ENCODE measurements at places on chromosomes 1 and 21.
A peak's percentile ranks its signal among the peaks of the same experiment; 100 is the strongest.

DNA sequence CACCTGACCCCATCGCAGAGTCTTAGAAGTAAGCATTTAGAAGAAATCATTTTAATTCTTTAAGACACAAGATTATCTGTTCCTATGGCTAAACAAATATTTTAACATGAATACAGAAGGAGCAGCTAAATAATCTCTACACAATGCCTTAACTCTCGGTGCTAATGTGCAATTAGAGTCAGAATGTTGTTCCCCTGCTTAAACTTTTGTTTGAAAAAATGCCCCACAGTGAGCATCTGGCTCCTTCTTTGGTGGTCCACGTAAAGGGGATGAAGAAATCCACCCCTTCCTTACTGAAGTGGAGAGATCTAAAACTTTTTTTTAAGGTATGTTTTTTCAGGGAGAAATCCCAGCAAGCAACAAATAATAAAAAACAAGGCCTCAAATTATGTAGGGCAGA, 55.2 kb downstream of the SLC45A1 start:
- DNase-seq: no peak

DNA sequence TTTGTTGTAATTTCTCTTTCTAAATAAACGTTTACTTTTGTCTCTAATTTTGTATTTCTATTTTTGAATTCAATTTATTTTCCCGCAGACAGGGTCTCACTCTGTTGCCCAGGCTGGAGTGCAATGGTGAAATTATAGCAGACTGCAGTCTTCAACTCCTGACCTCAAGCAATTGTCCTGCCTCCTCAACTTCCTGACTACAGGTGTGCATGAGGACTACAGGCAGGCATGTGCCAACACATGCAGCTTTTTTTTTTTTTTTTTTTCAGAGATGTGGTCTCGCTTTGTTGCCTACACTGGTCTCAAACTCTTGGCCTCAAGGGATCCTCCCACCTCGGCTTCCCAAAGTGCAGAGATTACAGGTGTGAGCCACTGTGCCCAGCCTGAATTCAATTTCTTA, 36.7 kb upstream of the IL20 start:
- no peak for DNase-seq

DNA sequence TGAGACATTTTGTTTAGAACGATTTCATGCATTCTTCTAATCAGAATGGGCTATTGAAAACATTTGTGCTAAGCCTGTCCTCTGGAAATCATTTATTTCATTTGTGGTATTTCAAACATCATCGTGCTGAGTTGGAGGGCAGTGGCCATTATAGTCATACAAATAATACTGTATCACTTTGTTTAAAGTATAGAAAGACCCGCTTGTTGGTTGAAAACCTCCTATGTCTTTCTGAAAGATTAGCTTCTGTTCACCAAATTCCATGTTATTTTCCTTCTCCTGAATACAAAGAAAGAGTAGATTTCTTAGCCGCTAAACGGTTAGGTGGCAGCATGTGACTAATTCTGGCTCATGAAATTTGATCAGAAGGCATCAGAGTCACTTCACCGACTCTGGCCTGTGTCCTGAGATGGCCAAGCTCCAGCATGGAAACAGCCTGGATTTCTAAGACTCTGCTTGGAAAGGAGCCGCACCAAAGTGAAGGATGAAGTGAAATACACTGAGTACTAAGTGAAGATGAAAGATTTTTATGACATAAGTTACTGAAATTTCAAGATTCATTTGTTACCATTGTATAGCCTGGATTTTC, 355.1 kb downstream of the USP25 start:
- no peak for DNase-seq

GRCh38 chr1:30249446-30250337, 473.7 kb downstream of the MATN1 start:
- no peak for DNase-seq

DNA sequence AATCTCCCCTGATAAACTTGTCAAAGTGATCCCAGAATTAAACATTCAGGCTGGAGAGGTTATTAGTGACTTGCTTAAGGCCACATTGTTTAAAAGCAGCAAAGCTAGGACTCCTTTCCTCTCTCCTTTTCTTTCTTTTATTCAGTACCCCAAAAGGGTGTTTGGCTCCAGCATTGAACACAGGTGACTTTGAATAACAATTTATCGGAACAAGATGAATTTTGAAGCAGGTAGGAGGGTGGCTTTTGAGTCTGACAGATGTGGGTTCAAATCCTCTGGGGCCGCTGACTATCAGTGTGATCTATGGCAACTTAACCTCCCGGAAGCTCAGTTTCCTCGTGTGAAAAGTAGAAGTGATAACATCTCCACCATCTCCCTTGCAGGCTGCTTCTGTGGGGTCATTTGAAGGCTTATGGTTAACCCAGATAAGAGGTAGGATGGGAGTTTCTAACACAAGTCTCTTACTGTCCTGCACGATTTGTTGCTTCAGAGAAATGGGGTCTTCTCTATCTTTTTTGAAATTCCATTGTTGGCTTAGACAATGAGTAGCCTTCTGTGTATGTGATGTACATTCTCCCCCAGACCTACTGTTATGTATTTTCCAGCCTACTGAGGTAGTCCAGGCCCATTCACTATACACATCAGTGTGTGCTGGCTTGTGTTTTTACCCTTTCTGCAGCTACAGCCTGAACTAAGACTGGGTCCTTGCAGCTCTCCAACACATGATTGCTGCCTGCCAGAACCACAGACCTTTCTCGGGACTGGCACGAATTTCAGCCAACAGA, 29.0 kb downstream of the JUN start:
- no peak for DNase-seq

DNA sequence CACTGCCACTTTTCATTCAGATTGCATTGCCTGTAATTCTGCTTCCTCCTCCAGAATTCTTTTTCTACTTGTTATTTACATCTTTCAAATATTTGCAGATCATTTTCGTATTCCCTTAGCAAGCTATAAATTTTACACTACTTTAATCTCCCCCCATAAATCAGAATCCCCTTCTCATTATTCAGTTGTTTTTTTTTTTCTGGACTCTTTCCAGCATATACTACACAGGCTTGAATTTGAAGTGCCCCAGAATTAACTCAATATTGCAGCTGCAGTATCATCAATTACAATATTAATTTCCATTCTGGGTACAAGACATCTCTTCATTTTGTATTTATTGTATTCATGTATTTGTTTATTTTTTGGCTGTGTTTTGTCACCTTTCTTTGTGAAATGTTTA, 1494.3 kb downstream of the AMY1C start:
- DNase-seq: peak; percentile 16

DNA sequence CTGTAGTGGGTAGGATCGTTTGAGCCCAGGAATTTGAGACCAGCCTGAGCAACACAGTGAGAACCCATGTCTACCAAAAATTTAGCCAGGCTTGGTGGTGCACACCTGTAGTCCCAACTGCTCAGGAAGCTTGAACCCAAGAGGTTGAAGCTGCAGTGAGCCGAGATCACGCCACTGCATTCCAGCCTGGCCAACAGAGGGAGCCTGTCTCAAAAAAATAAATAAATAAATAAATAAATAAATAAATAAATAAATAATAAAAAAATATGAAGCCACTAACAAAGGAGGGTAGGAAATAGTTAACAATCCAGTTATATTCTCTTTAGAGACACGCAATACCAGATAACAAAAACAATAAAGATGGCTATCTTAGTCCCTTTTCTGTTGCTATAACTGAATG, 11.9 kb upstream of the CBR3 start:
- no peak for DNase-seq

DNA sequence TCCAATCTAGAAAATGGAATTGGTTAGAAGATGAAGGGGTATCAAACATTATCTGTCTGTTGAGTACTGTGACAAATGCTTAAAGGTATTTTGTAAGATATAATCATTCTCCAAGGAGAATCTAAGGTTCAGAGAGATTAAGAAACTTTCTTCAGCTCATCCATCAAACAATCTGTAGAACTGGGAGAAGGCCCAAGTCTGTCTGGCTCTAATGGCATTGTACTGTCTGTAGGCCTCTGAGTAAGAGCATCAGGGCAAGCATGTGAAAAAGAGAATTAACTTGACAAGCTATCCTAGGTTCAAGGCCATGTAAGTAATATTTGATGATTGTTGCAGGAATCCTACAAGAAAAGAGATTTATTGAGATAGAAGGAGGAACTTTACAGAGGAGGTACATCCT, 5.3 kb upstream of the FGGY start:
- DNase-seq: no peak

DNA sequence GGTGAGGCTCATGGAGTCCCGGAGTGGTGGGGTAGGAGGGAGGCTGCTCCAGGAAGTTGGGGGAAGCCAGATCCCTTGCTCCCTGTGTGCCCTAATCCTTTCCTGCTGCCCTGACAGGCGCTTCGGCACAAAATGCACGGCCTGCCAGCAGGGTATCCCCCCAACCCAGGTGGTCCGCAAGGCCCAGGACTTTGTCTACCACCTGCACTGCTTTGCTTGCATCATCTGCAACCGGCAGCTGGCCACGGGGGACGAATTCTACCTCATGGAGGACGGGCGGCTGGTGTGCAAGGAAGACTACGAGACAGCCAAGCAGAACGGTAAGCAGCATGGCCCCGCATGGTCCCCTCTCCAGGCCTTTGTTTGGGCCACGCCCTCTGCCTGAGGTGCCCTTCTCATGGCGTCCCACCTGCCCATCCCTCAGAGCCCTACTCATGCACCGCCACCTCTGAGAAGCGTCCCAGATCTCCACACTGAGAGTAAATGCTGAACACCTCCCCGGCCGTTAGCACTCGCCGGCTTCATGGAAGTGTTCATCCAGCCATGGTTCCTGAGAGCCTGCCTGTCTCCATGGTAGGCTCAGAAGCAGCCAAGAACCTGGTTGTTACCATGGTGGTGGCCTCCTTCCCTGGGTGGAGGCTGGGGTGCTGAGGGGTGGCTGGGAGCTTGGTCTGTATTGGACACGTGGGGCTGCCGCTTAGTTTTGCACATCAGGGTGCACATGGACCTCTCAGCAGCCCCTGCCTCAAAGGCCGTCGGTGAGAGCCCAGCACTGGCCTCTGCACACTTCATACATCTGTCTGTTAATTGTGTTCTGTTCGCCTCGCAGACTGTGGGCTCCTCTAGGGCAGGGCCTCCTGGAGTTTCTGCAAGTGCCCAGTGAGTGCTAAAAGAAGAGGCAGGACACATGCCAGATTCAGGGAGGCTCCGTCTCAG, 36.5 kb downstream of the LHX4 start:
- DNase-seq: no peak

DNA sequence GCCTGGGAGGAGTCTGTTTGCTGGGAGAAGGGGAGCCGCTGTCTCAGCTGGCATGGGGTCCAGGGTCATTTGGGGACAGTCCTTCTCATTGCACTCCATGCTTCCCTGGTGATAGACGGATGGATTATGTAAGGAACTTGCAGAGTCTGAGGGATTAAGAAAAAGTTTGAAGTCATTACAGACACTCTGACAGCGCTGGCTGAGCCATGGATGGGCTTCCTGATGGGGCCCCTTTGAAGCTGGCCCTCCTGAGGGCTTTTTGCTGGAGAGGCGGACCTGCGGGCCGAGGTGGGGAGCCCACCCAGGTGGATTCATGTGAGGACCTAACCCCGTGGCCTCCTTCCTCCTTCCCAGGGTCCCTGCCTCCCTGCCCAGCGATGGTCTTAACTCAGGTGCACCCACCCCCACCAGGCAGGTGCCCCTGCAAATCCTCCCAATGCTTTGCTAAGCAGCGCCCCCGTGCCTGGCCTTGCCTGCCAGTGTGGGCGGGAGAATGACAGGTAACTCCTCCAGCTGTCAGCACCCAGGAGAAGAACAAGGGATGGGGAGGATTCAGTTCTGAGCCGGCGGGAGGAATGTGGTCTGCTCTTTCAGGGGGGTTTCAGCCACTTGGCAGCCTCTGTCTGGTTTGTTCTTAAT, 24.2 kb upstream of the C1orf174 start:
- DNase-seq: no peak

GRCh38 chr1:50976111-50976889, 6.3 kb downstream of the CDKN2C start:
- no peak for DNase-seq

DNA sequence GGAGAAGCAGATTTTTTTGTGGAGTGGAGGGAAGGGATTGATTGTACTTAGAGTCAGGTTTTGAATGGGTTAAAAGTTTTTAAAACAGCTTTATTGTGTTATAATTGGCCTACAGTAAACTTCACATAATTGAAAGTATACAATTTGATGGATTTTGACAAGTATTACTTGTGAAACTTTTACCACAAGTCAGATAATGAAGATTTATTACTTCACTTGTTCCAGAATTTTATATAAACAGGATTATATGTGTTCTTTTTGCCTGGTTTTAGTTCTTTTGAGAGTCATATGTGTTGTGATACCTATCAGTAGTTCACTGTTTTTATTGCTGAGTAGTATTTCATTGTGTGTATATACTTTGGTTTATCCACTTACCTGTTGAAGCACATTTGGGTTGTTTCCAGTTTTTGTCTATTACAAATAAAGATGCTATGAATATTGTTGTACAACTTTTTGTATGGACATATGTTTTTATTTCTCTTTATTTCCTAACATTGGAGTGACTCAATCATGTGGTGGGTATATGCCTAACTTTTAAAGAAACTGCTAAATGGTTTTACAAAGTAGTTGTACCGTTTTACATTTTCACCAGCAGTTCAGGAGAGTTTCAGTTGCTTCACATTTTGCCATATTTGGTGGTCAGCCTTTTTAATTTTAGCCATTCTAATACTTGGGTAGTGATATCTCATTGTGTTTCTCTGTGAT, 71.0 kb downstream of the DYRK1A start:
- no peak for DNase-seq

GRCh38 chr1:80988926-80989325, 811.8 kb upstream of the ADGRL2 start:
- DNase-seq: no peak

- DNase-seq: no peak
Observed at GRCh38 chr1:215606036-215606435, 38.9 kb downstream of the KCTD3 start.

- DNase-seq: no peak
Observed at GRCh38 chr21:39961251-39961650, 94.0 kb downstream of the PCP4 start.

GRCh38 chr1:58395355-58395754, 151.2 kb downstream of the OMA1 start:
- no peak for DNase-seq

GRCh38 chr1:16186655-16187235, 25.7 kb downstream of the ARHGEF19 start:
- no peak for DNase-seq
